ENCODE measurements at places on chromosomes 1 and 21. TPM values are rescaled to one million over a fixed set of nuclear protein-coding genes. Genes with fewer than 3 reads are reported as not detected.

- no peak for DNase-seq
Measured at GRCh38 chr1:8689431-8690252, 127.8 kb downstream of the RERE start.

DNA sequence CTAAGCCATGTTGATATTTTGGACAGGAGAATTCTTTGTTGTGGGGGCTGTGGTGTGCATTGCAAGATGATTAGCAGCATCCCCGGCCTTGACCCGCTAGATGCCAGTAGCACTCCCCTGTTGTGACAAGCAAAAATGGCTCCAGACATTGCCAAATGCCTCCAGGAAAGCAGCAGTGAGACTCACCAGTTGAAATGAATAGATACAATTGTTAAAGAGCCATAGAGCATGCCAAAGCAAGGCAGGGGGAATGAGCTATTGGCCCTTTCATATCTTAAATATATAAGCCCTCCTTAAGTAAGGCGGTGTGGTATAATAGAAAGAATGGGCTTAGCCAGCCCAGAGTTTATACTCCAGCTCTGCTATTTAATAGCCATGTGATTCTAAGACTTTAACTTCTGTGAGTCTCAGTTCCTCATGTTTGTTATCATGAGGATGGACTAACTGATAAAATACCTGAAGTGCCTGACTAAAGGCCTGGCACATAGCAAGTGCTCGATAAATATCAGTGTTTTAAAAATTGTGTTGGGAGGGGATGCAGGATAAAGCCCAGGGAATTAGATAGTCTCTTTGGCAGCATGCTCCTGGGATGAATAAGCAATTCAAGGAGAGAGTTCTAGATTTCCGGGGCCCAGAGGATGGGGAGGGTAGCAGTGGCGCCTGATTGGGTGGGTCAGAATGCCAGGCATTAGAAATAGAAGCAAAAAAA lies 21.1 kb upstream of the RGS4 start:
- no peak for DNase-seq

RPAP2 gene
- polyA plus RNA-seq: 6.1 TPM

- DNase-seq: peak; percentile 66
Measured at GRCh38 chr1:91851130-91852010, 34.6 kb downstream of the TGFBR3 start.

- DNase-seq: peak; percentile 12
Measured at GRCh38 chr1:215878128-215878527, 311.0 kb downstream of the KCTD3 start.
